Amniotic stem cell (primary cell): ENCODE measurements at places on chromosomes 7 and 10.
A peak's percentile ranks its signal among the peaks of the same experiment; 100 is the strongest.

GRCh38 chr10:30765022-30765615 is 135.6 kb upstream of the LYZL2 start:
- DNase-seq = no peak

GRCh38 chr10:34489411-34489810 is 325.7 kb downstream of the PARD3 start:
- no peak for DNase-seq

GRCh38 chr10:21525367-21526187 is at the start of gene SKIDA1:
SKIDA1 (minus strand) TSS chr10:21525682; CDS start chr10:21517822, 7,860 bp downstream.
- peak; percentile 37 for DNase-seq

- peak; percentile 97 for DNase-seq
Observed at GRCh38 chr10:3172446-3173170, at the start of gene PITRM1. PITRM1 (minus strand) TSS chr10:3172782; CDS start chr10:3172772, 10 bp downstream.

GRCh38 chr10:19966751-19967150 is 150.5 kb downstream of the PLXDC2 start:
- no peak for DNase-seq

- DNase-seq = peak; percentile 54
Observed at GRCh38 chr10:26860102-26860442, 686 bp downstream of the ABI1 start.

GRCh38 chr7:55075464-55076021 is 56.7 kb downstream of the EGFR start:
- DNase-seq = no peak

DNA sequence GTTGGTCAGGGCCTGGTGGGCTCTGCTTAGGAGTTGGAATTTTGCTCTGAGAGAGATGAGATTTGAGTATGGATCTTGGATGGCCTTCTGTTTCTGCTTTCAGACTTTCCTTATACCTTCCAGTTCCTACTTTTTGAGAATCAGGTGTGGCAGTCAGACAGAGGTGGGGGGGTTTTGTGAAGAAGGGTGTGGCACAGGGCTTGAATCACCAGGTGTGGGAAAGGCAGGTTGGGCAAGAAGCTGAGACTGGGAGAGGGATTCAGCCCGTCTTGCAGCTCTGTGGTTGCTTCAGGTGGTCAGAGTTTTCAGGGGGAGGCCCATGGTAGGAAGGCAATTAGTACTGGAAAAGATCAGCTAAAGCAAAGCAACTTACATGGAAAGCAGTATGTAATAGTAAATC is 340.2 kb downstream of the LRMDA start:
- no peak for DNase-seq

- no peak for DNase-seq
Observed at GRCh38 chr10:112723876-112724275, 226.2 kb upstream of the TCF7L2 start.

GRCh38 chr7:81002421-81002820 is 83.6 kb upstream of the SEMA3C start:
- DNase-seq = no peak

GRCh38 chr7:13466874-13467547 is 522.5 kb downstream of the ETV1 start:
- DNase-seq = no peak

GRCh38 chr7:27189295-27189996 is 4.4 kb upstream of the HOXA11 start:
- no peak for DNase-seq

- DNase-seq = no peak
Observed at GRCh38 chr7:28406192-28406591, 6.1 kb upstream of the CREB5 start.

- DNase-seq = no peak
Observed at GRCh38 chr7:112300831-112301407, 94.4 kb downstream of the ZNF277 start.

- peak; percentile 49 for DNase-seq
Observed at GRCh38 chr7:83936056-83936708, 258.4 kb downstream of the SEMA3A start.

DNA sequence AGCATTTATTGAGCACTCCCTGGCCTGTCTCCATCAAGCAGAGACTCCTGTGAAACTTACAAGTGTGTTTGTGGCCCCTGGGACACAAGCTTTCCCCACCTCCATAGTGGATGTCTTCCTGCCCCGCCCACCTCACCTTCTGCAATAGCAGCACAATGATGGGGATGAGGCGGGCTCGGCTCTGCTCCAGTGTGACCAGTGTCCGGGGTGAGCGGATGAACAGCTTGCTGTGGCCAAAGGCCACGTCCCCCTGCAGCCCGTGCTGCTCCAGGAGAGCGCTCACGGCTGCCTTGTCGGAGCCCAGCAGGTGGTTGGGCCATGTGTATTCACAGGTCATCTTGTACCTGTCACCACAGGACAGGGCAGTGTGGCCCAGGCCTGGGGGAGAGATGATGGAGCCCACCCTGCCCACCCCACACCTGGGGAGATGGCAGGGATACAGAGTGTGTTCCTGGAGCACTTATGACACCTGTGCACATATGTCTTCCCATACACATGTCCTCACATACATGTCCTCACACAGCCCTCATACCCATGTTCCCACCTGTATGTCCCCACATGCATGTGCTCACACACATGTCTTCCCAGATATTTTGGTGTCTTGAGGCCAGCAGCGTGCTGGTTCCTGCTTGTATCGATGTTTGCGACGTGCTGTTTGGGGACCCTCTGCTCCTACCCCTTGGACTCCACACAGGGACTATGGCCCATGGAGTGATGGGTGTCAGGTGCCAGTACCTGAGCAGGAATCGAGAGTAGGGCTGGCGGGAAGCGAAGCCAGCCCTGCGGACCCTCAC is 12.7 kb downstream of the MYO1G start:
- no peak for DNase-seq

- DNase-seq = no peak
Observed at GRCh38 chr7:82389876-82390275, 53.7 kb downstream of the CACNA2D1 start.

GRCh38 chr7:71348821-71349681 is 217.1 kb downstream of the GALNT17 start:
- no peak for DNase-seq

GRCh38 chr10:74924251-74924963 is 98.0 kb downstream of the KAT6B start:
- DNase-seq = peak; percentile 64

GRCh38 chr10:1123972-1124371 is 67.8 kb downstream of the WDR37 start:
- DNase-seq = no peak

- no peak for DNase-seq
Observed at GRCh38 chr10:7585228-7585627, 81.5 kb downstream of the ITIH5 start.

- no peak for DNase-seq
Observed at GRCh38 chr10:89963451-89964102, 262.2 kb downstream of the KIF20B start.

DNA sequence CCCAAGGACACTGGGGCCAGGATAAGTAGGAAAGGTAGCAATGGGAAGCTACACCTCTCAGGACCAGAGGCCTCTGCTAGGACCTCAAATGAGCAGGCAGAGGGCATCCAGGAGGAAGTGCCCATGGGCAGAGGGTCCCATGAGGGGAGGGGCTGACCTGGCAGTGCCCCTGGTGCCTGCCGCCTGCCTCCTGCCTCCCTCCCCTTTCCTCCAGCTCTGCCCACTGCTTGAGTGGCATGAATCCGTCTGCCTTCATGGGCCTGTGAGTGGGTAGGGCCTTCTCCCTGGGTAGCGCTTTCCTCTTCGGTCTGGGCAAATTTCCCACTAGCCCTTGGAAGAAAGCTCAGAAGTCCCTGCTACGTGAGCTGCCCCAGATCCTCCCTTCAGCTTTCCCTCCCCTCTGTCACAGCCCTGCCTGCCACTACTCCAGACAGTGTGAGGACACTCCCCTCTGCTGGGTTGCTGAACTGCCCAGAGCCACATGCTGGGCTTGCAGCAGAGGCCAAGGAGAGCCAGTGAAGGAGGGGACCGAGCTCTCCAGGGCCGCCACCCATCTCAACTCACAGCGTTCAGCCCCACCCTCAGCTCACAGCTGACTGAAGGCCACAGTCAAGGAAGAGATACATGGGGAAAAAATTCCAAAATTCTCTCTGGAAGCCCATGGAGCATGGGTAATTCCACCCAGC is 141.4 kb downstream of the ARHGAP22 start:
- no peak for DNase-seq

DNA sequence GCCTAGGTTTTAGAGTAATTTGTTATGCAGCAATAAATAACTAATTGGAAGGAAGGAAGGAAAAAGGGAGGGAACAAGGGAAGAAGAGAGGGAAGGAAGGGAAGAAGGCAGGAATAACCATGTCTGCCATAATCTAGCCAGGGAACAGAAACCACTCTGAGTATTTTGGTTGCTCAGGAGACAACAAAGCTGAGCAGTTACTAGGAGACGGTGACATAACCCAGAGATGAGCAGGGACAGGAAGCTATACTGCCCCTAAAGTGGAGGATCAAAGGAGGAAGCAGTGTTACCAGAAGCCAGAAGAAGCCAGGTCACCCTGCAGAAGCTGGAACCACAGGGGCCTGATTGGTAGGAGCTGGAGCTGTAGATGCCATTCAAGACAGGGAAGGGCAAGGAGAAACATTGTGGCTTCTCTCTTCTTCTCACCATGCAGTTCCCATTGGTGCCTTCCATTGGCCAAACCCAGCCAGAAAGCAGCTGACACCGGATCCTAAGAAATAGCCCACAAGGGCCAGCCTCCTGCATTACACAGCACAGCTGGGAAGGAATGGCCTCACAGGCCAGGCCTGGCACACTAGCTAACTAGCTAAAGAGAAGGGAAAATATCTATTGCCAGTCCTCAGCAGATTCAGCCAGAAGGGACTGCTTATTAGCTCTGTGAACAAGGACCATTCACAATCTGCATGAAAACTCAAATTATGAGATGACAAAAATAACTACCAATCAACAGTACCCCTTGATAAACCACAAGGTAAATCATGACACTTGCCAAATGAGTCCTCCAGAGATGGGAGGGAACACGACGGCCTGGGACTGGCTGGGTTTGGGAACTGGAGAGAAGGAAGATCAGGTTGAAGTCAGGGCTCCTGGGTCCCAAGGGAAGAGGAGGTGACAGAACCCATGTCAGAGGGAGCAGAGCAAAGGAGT is 184.5 kb upstream of the NFE2L3 start:
- DNase-seq = no peak

DNA sequence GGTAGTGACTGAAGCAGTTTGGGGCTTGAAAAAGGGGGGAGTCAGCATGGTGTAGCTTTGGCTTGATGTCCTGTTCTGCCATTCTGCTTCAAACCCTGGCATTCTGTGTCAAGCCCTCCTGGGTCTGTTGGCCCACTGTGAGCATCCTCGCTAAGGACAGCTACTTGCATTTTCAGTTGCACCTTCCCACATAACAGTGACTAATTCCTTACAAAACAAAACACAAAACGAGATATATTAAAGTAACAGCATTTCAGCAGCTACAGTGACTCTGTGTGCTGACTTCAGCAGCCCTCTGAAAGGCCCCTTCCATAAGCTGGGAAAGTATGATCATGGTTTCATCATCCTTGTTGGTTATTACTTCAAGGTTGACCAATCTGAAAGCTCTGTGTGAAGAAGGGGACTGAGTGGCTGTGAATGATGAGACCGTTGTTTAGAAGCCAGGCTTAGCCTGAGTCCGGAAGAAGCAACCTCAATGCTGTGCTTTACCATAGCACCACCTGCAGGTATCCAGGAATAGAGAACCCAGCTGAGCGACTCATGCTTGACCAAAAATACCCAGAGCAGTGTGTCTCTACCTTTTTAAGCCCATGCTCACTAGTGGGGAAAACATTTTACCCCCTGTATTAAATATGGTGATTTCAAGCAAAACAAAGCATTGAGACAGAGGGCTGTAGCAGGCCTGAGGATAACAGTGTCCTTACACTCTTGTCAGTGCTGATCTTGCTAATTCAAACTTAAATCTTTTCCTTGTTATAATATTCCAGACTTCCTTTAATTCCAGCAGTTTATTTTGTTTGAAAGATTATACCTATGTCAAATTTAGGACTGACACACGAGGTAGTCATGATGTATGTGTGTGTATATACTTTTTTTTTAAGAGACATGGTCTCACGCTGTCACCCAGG is 42.6 kb upstream of the CC2D2B start:
- peak; percentile 66 for DNase-seq

DNA sequence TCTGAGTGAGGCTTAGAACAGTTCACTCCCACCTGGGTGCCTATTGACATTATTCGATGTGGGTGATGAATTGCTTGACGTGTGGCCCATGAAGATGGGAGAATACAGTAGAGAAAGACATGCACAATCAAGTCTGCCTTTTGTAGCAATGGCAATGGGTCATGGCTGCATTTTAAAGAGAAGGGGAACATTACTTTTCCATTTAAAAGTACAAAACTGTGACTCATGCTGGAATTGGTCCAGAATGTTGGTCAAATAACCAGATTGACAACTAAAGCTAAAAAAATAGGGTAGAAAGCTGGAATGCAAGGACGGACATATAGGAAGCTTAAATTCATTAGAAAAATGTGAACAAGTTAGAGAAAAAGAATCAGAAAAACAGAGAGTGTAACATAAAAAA is 104.1 kb upstream of the SLC25A13 start:
- no peak for DNase-seq

DNA sequence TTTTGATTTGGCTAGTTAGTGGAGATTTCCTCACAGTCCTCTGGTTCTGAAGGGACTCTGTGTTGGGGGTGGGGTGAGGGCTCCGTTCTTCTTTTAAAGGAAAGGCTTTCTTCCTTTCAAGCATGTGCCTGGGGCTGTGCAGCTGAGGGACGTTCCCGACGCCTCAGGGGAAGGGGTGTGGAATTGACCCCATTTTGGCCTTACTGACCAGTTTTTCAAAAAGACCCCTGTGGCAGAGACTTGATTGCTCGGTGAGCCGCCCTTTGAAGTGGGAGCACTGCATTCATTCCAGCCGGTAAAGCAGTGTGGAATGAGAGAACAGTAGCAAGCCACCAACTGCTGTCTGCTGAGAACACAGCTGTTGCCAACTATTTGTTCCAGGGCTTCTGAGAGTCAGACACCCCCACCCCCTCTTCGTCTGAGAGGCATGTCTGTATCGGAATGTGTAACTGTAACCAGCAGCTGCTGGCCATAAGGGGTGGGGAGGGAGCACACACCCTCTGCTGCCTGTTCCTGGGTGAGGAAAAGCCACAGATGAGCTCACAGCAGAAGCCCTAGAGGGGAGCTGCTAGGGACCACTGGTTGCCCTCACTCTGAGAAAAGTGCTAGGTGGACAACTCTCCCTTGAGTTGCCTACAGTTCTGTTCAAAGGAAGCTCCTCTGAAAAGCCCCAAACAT is 33.2 kb downstream of the WBP1L start:
- peak; percentile 73 for DNase-seq

DNA sequence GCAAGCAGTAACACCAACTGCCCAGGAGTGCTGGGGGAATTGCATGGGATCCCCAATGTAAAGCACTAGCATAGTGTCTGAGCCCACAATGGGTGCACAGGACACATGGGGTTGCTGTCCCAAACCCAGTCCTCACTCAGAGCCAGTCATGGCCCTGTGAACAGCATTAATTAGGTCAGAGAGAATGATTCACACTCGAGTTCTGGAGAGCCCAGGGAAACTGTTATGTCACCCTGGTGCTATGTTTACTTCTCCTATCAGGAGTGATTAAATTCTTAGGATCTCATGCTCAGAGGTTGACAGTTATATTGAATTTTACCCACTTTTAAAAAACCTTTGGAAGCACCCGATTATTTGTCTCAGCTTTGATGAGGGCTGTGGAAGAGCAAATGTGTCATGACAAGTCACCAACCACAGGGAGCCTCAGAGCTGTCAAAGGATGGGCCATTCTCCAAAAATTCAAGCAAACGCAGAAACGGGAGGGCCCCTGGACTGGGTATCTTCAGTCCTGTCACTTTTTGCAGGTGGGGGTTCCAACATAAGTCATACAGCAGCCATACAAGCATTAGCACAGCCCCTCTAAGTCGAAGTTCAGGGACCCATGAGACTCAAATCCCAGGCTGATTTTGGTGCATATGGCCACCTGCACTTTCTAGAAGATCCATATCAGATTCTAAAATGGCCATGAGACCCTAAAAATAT is 1.3 kb upstream of the RASSF4 start:
- DNase-seq = peak; percentile 7
